GM04504 (cell line): ENCODE measurements at places on chromosomes 7 and 10.

GRCh38 chr7:27737616-27738015 is 2.3 kb upstream of the TAX1BP1 start:
- DNase-seq: no peak

DNA sequence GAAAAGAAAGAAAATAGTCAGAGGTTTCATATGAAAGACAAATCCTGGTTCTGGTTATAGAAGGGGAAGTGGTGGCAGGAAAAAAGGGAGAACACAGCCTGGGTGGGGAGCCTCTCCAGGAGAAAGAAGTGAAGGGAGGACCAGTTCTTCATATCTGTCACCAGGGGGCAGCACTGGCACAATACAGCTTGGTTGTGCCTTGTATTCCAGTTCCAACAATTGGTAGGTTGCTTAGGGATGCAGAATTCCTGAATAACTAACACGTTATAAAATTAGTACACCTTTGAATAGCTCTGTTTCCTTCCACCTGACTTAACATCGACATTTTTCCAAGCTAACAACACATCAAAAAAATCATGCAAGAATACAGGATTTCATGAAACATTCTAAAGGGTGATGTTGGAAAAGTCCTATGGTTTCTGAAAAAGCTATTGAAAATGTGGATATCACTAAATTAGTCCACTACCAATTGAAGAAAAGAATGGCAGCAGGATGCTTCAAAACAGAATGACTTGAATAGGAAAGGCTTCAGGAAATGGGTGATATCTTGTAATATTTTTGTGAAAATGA is 52.9 kb downstream of the CYP26A1 start:
- no peak for DNase-seq

DNA sequence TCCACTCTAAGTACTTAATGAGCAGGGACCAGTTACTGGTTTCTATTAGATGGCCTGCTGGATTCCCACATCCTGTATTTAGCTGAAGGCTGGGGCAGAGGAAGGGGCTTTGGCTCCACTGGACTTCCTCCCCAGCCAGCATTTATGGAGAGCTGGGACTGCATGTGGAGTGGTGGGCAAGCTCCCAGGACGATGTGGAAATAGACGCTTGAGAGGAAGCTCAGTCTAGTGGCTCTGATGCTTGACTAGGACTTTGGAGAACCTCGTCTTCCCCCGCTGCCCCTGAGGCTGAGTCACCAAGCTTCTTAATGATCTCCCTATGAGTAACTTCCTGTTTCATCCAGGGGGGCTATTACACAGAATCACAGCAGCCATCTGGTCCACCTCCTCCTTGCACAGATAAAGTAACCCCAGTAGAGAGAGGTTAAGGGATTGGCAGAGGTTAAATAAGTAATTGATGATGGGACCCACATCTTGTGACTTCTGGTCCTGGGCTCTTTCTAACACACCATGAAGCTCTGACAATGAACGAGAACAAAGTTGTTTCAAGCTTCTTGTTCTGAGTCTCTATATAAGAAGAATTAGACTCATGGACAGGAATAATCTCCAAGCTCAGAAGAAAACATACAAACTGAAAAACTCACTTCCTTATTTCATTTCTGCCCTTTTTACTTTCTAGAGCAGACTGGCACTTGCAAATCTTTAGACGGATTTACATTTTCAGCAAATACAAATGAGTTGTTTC is 126.2 kb downstream of the PRPF18 start:
- peak; percentile 94 for DNase-seq

DNA sequence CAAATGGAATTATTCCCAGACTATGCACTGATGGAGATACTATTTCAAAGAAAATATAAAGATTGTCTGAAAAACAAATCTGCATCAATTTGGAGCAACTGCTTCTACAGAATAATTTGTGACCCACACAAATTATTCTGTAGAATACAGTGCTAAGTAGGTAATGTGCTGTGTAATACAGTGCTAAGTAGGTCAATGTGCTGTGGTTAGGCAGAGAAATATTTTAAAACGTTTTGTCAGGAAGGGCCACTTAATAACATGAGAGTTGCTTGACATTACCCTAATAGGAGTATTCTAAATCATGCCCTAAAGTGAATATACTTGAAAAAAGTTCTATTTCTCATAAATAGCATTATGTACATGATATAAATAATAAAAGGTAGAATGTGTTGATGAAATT is 116.5 kb upstream of the KCND2 start:
- no peak for DNase-seq

GRCh38 chr7:36966636-36967035 is 242.3 kb upstream of the AOAH start:
- DNase-seq: no peak

GRCh38 chr7:81128011-81128410 is 209.2 kb upstream of the SEMA3C start:
- DNase-seq: no peak
